ENCODE measurements at places on chromosomes 6 and 20.

GRCh38 chr20:41229259-41229658, 88.3 kb downstream of the ZHX3 start:
- no peak for DNase-seq

GRCh38 chr6:168326294-168327261, 7.0 kb upstream of the DACT2 start:
- no peak for DNase-seq

DNA sequence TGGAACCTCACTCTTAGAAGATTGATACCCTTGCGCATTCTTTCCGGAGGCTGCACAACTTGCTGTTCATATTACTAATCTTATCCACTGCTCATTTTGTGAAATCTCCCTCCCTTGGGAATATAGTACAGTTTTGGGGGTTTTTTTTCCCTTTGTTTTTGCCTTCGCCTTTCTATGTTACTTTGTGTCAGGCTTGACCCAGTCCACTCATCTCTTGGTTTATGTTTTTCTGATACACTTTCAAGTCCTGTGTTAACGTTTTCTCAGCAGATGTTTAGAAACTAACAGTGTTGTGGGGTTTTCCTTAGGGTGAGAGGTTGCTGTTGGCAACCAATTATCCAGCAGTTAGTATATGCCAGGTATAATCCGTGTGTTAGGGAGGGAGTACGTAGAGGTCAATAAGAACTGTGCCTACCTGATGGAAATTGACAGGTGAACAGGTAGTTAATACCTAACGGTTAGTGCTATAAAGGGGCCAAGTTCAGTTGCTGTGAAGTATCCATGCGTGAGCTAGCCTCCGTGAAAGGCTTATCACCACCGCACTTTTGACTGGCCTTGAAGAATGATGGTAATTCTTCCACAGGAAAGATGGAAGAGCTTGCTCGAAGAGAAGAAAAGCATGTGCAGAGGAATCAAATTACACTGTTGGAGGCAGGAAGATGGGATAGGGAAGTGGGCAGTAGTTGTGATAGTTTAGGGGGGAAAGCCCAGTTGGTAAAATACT, 1.4 kb downstream of the NFYA start:
- no peak for DNase-seq

GRCh38 chr6:159646733-159647132, 46.3 kb downstream of the SOD2 start:
- no peak for DNase-seq

- DNase-seq = no peak
These were observed 1.6 kb downstream of the CLVS2 start for GRCh38 chr6:122997541-122998150.

- DNase-seq = no peak
These were observed 84.6 kb downstream of the DLL1 start for GRCh38 chr6:170206317-170206621.

GRCh38 chr20:24989162-24989561, 3.4 kb downstream of the APMAP start:
- DNase-seq = no peak

DNA sequence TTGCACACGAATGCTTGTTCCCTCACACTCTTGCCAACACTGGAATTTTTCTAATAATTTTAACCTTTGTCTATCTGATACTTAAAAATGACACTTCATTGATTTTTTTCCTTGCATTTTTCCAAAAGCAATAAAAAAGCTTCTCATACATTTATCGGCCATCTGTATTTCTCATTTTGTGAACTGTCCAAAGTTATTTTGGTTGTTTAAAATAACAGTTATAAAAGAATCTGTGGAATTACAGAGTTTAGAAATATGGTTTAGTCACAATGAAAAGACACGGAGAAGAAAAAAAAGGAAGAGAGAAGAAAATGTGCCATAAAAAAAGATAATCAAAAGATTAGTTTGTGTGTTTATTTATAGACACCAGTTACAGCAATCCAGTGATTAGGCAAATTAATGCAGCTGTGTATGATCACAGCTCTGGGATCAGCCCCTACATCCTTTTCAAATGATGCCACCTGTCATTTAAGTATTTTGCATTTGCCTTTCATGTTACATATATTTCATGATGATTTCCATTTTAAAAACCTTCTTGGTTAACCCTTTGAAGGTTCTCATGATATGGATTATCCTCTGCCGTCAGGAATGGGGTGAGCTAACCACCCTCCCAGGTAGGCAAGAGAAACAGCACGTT, 171.7 kb downstream of the BACH2 start:
- no peak for DNase-seq

DNA sequence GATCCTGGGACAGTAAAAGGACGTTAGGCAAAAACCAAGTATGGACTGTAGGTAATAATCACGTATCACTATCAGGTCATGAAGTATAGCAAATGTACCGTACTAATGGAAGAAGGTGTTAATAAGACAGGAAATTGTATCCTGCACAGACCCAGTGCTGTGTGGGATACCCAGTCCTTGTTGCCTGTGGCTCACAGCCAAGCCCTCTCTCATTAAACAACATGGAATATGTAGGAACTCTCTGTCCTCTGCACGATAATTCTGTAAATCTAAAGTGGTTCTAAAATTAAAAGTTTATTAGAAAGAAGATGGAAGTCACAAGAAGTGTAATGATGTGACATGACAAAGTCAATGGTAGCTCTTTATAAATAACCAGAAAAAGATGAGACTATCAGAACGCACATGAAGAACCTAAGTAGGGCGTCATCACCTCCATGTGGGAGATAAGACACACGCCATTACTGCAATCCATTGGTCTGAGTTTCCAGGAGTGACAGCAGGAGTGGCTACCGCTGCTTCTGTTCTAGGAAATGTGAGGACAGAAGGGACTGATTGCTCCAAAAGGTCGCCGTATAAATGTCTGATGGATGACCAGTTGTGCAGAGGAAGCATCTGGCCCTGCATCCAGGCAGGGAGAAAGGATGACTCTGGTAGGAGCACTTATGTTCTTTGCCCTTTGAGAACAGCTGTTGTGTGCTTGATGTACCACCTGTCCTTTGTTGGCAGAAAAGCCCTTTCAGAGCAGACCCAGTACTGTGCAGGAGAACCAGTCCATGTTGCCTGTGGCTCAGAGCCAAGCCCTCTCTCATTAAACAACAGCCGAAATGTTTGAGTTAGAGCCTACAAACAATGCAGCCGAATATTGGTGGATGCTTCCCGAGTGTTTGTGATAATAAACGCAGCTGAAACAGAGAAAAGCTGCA, 125.6 kb downstream of the FIG4 start:
- DNase-seq = no peak

DNA sequence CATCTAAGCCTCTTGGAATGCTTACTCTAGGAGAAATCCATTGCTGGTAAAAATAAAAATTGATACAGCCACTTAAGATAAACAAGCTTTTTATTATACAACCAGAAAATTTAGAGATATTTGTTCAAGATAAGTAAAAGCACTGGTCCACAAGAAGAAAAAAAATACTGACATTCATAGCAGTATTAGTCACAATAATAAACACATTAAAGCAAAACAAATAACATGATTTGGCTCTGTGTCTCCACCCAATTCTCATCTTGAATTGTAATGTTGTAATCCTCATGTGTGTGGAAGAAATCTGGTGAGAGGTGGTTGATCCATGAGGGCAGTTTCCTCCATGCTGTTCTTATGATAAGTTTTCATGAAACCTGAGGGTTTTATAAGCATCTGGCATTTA, 1093.5 kb upstream of the ADGRB3 start:
- no peak for DNase-seq

- DNase-seq = no peak
These were observed 522.0 kb upstream of the MAN1A1 start for GRCh38 chr6:119871520-119871919.

DNA sequence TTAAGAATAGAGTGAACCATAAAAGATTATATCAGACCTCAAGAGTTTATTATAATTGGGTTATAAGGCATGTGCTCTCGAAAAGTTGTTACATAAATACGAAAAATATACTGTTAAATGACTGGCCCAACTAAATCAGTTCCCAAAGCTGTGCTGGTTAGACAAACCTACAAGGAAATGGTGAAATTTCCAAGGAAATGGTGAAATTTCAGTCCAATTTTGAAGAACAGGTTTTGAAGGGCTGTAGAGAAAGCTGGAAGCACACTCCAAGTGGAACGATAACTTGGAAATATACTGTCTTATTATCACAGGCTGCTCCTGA, 400 bp upstream of the TRMT11 start:
- no peak for DNase-seq

- no peak for DNase-seq
These were observed 208.3 kb downstream of the TASP1 start for GRCh38 chr20:13430346-13431002.

DNA sequence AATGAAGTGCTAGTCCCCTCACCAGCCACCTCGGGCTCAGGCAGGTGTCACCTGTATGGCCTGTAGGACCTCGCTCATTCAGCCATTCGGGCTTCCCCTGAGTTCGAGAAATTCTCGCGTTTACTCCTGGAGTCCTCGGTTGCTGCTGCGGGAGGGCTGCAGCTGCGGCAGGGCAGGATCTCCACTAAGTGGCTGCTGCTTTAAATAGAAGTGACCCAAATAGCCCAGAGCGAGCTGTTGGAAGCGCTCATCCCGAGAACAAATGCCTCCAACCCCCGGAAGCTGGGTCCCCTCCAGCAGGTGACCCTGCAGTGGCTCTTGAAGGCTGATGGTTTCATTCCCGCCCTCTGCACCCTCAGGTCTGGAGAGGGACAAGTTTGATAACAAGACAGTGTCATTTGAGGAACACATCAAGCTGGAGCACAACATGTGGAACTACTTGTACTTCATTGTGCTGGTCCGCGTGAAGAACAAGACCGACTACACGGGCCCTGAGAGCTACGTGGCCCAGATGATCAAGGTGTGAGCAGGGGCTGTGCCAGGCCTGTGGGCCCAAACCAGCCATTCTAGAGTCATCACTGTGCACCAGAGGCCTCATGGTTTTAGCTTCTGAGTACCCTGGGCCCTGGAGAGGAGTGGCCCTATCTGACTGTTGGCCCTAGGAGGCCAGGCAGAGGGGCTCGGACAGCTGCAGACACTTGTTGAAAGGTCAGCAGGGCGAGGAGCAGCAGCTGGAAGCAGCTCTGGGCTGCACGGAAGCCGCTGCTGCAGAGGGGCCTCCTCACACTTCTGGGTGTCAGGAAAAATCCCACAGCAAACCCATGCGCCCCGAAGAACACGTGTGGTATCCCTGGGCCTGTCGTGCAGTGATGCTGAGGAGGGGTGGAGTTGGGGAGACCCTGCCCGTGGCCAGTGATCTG, 18.1 kb downstream of the UQCC2 start:
- no peak for DNase-seq

DNA sequence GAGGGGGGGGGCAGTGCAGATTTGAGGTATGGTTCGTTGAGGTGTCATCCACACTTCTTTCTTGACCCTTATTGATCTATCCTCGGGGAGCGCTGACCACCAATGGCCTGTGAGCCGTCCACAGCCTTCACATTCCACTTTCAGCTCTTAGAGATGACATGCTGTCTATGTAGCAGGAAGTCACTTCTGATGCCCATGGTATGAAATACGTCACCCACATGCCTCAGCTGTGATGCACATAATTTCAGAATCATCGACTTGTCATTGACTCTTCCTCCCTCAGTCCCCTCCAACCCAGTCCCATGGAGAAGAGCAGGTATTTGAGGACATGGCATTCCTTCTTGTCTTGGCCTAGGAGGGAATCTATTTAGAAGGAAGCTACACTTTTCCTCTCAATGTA, 4.7 kb upstream of the ADGRF5 start:
- no peak for DNase-seq

DNA sequence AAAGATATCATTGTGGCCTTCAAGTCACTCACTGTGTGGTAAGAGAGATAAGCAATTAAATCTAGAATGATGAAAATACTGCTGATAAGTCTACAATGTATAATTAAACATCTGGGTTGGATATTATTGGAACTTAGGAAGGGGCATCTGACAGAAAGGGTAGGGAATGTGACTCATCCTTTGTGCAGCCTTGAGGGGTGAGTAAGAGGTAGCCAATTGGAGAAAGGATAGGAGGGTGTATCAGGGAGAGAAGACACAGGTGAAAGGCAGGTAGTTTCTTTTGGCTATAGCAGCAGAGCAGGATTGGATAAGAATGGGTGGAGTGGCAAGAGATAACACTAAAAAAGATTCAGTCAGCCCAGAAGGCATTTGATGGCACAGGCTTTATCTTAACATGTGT, 182.0 kb downstream of the COL21A1 start:
- no peak for DNase-seq

DNA sequence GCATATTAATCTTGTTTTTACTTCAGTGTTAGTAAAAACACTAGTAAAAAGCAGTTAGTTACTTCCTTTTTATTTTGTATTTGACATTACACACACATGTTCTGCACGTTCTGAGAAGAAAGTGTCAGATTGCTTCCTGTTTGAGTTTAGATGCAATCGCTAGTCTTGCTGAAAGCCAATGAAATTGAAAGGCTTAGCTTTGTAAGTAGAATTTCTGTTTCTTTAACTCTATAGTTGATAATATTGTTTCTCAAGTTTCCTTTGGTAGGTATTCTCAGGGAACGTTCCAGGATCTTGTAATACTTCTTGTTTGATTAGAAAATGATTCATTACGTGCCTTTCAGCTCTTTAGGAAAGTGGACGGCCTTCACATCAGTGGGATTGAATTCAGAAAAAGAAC, 55.0 kb downstream of the CDKAL1 start:
- DNase-seq = no peak

DNA sequence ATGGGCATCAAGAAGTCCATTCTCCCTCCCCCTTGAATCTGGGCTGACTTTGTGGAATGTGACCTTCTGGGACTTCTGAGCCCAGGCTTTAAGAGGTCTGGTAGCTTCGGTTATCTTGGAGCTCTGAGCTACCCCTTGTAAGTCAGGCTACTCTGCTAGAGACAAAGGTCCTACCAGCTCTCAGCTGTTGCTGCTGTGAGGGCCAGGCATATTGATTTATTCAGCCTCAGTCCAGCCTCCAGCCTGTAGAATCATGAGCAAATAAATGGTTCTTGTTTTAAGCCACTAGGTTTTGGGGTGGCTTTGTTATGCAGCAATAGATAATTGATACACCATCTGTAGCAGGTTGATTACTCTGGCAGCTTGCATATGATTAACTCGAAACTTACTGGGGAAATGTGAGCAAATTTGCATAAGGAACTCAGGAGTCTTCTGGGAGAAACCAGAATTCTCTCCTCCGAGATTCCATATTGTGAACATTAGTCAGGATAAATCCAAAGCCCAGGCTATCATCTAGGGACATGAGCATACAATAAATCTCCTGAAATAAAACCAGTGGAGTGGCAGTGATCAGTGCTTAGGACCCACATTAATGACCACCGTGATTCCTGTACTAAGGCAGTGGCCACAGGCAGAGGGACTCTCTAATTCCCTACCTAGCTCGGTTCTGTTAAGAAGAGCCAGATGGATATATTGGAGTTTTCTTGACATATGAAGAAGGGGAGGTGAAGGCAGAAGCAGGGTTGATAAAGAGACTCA, 336.1 kb downstream of the CDC5L start:
- no peak for DNase-seq

- no peak for DNase-seq
These were observed 891 bp upstream of the POU3F2 start for GRCh38 chr6:98833307-98834059.

- no peak for DNase-seq
These were observed 67.2 kb downstream of the EZR start for GRCh38 chr6:158751921-158752320.
